ENCODE measurements at places on chromosomes 3 and 15.
A peak's percentile ranks its signal among the peaks of the same experiment; 100 is the strongest.

DNA sequence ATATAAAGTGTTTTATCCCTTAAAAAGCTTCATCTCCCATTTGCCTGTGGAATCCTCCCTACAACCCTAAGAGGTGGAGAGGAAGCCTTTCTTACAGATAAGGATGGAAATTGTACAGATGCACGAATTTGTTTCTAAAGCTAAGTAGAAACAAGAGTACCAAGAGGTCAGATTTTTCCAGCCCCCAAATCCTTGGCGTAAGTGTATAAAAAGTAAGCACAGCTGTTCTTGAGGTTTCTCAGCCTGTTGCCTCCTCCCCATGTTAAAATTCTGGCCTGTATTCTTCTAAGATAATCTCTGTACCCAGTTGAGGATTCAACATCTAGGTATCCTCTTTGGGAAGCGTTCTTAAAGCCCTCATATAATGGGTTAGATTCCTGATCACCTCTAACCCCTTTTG is 34.9 kb downstream of the RAB7A start:
- no peak for DNase-seq

- no peak for DNase-seq
These were observed 313.4 kb upstream of the IL12A start for GRCh38 chr3:159675285-159675684.

- no peak for DNase-seq
These were observed 72.8 kb downstream of the SMAD3 start for GRCh38 chr15:67137951-67138848.

- peak; percentile 48 for DNase-seq
These were observed 19.1 kb downstream of the SLC12A6 start for GRCh38 chr15:34318277-34319079.

DNA sequence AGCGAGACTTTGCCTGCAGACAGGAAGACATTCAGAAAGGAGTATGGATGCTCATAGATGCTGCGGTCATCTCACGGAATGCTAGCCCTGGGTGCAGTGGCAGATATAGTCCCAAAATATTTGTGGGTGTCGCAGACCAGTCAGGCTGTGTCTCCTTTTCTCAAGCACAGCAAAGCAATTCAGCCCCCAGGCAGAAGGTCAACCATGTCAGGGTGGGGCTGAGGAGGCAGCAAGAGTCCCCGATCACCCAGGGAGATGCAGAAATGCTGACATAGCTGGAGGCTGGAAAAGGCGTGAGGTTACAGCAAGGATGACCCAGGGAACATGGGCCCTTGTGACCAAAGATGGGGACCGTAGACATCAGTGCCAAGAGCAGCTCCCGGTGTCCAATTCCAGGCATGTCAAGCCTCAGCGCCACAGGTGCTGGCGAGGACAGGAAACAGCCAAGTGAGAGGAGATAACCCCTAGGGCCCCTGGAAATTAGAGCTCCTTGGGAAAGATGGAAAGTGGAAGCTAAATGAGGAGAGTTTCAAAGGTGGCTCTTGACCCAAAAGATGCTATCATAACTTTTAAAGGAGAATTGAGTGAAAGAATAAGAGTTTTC is 81.2 kb upstream of the ABHD17C start:
- DNase-seq: no peak

GRCh38 chr3:29202378-29202777 is 78.5 kb upstream of the RBMS3 start:
- no peak for DNase-seq

DNA sequence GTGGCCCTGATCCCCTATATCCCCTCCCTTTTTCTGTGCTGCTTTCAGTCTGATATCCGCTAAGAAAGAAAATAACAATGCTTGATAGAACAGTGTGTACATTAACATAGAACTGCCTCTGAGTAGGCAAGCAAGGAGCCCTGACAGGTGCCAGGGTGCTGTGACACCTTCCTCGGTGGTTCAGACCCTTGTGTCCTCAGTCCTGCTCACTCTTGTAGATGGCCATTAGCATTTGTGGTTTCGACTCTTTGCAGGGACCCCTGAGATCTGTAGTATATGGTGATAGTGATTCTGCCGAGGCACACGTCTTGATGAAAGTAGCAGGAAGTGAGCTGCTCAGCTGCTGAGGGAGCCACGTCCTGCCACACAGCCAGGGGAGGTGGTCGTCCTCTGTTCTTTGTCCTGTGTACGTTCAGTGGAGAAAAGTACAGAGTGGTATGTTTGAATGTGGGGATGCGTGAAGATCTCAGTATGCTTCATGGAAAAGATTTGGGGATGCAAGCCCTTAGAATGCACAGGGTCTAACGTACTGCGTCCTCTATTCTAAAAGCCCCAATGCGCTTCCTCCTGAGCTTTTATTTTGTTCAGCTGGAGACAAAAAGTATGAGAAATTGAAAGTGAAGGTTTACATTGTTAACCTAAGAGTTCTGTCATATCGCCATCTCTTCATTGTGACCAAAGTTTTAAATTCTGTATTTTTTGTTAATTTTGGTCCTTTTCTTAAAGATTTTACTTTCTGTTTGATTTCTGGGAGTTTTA is 35.4 kb downstream of the PXYLP1 start:
- DNase-seq: no peak

DNA sequence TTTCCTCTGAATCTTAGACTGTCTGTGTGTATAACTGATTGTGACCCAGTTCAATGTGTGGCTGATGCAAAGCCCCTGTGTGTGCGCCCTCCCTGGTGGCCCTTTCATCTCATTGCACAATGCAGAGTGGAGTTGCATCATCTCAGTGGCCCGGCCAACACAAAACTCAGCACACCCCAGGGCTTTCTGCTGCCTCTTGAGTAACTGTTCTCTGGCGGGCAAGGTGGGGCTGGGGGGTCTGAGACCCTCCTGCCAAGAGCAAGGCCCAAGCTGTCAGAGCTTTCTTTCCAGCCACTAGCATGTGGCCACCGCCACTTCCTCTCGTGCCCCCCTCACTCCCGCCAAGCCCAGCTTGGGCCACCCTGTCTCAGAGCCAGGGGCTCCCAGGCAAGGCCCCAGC is 80.7 kb upstream of the ALDH1L1 start:
- no peak for DNase-seq
